ENCODE measurements at places on chromosomes 7 and 10.

GRCh38 chr10:129046065-129046681 is 420.9 kb upstream of the MGMT start:
- no peak for DNase-seq

GRCh38 chr10:4849555-4850242 is 23.7 kb downstream of the AKR1E2 start:
- DNase-seq: peak; percentile 38

DNA sequence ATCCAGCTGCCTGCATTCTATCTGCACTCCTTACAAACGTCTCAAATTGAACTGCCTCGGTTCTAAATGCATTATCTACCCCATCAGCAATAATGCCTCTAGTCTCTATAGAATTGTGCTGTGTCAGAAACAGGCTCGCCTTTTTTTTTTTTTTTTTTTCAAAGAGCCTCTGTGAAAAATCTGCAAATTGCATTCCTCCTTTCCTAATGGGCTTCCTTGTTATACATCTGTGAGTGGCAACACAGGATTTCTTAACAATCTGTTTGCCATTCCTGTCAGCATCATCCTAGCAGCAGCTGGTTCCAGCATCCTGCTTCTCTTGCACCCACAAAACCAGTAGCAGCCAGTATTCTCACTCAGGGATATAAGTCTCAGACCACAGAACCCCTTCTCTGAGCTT is 413.5 kb upstream of the SEMA3D start:
- no peak for DNase-seq

DNA sequence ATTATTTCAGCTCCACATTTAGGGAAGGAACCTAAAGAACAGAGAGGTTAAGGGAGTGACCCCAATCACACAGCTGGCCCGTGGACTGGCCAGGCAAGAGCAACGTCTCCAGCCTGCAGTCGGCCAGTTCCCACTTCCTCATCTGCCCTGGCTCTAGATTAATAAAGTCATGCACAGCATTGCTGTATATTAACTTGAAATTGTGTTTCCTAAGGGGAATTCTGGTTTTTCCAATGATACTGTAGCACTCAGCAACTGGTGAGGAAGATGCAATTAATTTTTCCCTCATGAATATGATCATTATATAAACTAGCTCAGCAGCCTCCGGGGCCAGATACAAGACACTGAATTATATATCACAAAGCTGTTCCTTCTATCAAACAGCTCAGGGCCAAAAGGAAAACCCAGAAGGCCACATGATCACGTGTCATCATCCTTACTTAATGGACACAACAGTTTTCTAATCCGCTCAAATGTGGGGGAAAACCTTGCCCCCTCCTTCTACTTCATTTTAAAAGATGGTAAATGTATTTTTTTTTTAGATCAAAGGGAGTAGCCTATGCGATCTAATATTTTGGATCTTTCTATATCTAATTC is 295.3 kb upstream of the PRKCQ start:
- DNase-seq: no peak

DNA sequence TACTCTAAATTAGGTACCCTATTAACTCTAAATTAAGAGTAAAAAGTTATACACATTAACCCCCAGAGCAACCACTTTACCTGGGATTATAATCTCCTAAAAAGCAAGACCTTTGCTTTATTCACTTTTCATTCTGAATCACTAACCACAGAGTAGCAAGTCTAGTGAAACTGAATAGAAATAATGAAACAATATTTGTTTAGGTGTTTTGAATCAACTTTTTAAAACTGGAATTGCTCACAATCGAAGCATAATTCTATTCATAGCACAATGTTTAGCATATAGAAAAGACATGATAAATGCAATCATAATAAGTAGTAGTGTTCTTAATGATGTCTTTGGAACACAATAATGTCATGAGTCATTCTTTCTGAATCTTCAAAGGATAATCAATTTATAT is 37.0 kb upstream of the CASD1 start:
- DNase-seq: no peak

GRCh38 chr7:35037526-35038341 is 449 bp upstream of the DPY19L1 start:
- peak; percentile 99 for DNase-seq

GRCh38 chr10:16779384-16779915 is 37.8 kb downstream of the RSU1 start:
- no peak for DNase-seq

DNA sequence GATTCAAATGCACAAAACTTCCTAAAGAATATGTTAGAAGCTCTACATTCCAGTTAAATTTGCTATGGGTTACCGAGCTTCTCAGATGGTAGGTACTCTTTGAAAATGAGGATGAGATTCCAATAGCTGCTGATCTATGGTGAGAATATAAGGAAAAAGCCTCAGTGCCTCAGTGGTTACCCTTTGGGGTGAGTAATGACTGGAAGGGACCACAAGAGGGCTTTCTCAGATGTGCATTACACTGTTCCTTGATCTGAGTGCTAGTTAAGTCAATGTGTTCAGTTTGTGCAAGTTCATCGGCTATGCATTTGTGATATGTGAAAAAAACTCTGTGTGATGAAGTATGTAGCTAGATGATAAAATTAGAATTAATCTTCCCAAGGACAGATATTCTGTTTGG is 3.5 kb downstream of the NRCAM start:
- no peak for DNase-seq

- DNase-seq: no peak
These were observed 39.5 kb downstream of the FAM53B start for GRCh38 chr10:124704428-124705380.

GRCh38 chr7:10472115-10472514 is 501.6 kb upstream of the PHF14 start:
- no peak for DNase-seq

- no peak for DNase-seq
These were observed 351.1 kb upstream of the KLF6 start for GRCh38 chr10:4136121-4136520.

- DNase-seq: no peak
These were observed 6.1 kb upstream of the HOXA2 start for GRCh38 chr7:27108390-27109127.

GRCh38 chr7:2637505-2638223 is 5.9 kb downstream of the TTYH3 start:
- DNase-seq: no peak

GRCh38 chr10:30436191-30436611 is 2.2 kb downstream of the MAP3K8 start:
- DNase-seq: no peak

DNA sequence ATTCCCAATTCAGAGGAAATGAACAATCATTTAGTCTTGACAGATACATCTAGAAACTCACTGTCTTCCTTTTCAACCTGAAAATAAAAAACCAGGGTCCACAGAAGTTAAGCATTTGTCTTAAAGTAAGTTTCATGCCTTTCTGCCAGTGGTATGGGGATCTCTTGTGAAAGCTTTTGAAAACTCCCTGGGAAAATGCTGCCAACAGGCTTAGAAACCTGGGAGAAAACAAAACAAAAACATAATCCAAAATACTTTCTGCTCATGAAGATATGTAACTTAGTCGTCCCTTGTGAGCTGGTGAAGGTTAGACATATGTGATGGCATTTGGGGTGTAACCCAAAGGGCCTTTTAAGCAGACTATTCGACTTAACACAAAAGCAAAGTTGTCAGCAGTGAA is 66.4 kb upstream of the ZNF438 start:
- no peak for DNase-seq

GRCh38 chr7:68787566-68787965 is 810.7 kb upstream of the AUTS2 start:
- no peak for DNase-seq

DNA sequence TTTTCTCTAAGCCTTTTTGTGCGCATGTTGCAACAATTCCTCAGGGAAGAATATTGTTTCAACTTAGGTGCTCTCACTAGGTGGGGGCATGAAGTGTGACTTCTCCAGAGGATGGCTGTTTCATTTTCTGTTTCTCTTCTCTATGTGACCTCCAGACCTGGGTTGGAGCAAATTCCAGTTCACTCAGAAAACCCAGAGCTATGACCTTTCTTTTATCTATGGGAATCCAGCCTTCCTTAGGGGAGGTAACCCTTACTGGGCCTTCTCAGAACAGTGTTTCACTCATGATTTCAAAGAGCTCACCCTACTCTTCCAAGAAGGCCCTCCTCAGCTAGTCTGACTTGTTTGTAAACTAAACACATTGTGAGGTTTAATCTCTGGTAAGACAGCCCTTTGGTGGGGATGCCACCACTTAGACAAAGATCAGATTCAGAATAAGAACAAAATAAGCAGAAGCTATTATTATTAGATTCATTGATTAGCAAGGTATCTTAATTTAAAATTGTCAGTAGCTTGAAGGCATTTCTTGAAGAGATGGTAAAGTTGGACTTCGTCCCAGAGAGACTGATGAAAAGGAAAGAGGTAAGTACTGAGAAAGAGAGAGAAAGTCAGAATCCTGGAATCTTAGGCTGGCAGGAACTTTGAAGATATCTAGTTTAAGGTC is 16.6 kb upstream of the TAS2R60 start:
- no peak for DNase-seq

- DNase-seq: no peak
These were observed 70.1 kb upstream of the CAMK1D start for GRCh38 chr10:12279281-12279680.

DNA sequence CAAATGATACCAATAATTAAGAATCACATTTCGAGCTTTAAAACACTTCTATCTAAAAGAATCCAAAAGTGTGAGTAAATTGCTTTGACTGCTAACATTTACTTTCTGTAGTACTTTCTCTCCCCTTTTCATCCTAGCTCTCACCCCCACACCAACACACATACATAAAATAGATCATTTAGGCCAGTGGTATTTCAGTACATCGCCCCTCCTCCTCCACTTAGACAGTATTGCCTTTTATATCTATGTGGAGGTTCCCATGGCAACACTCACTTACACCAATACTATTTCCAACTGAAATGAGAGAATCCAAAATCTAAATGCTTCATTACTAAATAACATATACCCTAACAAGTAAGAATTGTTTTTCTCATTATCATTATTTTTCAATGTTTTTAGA is 58.9 kb downstream of the HIBADH start:
- DNase-seq: no peak

DNA sequence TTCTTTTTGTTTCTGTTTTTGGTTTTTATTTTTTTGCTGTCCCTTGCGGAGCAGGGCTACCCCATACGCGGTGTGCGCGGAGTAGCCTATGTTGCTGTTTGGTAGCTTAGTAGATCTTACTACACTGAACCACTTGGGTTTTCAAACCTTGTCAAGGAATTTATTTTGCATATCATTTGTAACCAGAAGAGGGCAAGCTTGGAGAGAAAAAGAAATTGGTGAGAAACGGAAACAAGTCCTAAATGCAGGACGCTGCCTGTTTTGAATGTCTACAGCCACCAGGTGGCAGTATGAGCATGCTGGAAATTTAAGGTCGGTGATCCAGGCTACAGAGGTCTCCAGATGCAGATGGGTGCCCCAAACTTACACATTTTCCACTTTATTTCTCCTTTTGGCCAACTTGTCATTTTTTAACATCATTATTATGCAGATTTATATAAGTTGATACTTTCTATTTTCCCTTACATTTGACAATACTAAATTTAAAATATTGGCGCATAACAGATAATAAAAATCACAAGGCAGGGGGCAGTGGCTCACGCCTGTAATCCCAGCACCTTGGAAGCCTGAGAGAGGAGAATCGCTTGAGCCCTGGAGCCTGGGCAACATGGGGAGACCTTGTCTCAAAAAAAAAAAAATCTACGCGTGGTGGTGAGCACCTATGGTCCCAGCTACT is 15.3 kb upstream of the TRA2A start:
- peak; percentile 82 for DNase-seq

- no peak for DNase-seq
These were observed 2.6 kb downstream of the ZC3HAV1 start for GRCh38 chr7:139106959-139107358.

GRCh38 chr7:40232242-40232893 is 97.6 kb downstream of the SUGCT start:
- peak; percentile 31 for DNase-seq

DNA sequence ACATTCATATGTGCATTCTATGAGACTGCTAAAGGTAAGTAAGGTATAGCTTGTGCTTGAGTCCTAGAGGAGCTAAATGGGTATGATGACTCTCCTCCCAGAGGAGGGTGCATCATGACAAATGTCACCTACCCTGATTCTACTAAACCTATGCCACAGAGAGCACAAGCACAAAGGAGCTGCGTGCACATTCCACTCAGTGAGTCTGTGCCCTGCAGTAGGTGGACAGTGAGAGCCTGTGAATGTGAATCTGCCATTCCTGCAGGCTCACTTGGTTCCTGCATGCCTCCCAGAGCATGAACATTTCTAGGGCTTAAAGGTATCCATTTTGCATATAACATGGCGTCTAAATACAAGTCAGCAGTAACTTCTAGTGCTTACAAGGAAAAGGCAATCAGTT is 46.8 kb downstream of the PRKAR2B start:
- DNase-seq: no peak

DNA sequence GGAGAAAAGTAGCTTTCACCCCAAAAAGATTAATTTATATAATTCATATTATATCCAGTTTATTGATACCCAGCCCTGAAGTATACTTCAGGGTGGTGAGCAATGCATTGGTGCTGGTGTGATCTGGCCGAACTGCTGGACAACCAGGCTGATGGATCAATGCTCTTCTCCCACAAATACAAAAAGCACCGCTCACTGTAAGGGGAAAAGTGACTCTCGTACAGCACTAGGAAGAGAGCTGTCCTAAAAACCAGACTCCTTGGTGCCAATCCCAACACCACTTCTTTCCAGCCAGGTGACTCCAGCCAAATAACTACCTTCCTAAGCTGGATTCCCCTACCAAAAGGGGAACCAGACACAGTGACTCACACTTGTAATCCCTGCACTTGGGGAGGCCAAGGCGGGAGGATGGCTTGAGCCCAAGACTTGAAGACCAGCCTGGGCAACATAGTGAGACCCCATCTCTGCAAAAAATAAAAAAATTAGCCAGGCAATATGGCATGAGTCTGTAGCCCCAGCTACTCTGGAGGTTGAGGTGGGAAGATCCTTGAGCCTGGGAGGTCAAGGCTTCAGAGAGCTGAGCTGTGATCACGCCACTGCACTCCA is 13.1 kb upstream of the TNPO3 start:
- DNase-seq: no peak

Data from H54 (cell line).